Omental fat pad (tissue), 4 donors: ENCODE measurements at places on chromosomes 1 and 21.

DNA sequence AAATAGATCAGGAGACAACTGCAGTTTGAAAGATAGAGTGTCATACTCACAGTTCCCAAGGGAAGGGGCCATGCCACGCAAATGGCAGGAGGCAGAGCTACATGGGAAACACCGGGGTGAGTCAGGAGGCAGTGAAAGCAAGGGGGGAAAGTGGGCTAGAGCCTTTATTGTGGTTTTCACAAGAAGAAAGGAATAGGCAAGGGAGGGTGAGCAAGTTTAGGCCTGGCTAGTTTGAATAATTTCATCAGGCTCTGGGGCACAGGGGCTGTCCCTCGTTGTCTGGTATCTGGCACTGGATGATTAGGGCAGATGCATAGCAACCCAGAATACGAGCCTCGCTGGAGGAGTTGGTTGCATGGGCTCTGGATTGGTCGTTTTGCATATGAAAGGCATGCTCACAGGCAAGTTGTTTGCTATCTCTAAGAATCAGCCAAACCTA, 17.0 kb upstream of the ITLN2 start:
- no peak for DNase-seq

DNA sequence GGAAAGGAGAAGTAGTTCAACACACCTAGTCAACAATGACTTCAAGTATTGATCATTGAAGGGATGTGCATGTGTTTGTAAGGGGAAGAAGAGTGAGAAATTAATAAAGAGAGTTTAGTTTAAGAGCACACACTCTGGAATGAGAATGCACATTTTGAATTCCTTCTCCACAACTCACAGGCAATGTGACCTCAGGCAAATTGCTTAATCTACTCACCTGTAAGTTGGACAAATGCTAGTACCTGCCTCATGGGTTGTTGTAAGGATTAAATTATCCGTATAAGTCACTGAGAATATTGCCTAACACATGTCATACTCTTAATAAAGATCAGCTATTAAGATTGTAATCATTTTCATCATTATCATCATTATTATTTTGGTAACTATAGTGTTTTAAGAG, 204.0 kb upstream of the NFIA start:
- no peak for DNase-seq

- no peak for DNase-seq
These were observed 86.8 kb downstream of the COL24A1 start for GRCh38 chr1:86069757-86070145.

GRCh38 chr1:110053552-110054428, 16.7 kb downstream of the ALX3 start:
- peak; percentile 93 for DNase-seq

DNA sequence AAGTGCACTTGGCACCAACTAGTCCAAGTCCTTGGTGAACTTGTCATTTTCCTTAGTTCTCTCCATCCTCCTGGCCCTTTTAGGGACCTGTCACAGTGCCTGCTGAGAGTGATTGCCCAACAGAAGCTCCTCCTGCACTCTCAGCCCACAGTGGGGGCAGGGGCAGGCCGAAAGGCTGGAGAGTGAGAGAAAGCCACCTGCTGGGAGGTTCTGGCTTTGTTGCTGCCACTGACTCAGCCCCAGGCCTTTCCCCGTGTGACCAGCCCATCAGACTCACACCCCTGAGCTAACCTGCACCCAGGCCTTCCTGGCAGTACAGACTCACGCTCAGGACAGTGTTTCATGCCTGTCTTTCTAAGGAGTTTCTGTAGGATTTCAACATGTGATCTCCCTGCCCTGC, 17.1 kb upstream of the PROK1 start:
- DNase-seq, result no peak

- no peak for DNase-seq
These were observed 118.6 kb upstream of the PPP2R5A start for GRCh38 chr1:212166644-212167043.

GRCh38 chr1:61370913-61371279, 288.5 kb downstream of the NFIA start:
- DNase-seq, result no peak

- no peak for DNase-seq
These were observed 38.6 kb downstream of the STYXL2 start for GRCh38 chr1:167132301-167133010.

DNA sequence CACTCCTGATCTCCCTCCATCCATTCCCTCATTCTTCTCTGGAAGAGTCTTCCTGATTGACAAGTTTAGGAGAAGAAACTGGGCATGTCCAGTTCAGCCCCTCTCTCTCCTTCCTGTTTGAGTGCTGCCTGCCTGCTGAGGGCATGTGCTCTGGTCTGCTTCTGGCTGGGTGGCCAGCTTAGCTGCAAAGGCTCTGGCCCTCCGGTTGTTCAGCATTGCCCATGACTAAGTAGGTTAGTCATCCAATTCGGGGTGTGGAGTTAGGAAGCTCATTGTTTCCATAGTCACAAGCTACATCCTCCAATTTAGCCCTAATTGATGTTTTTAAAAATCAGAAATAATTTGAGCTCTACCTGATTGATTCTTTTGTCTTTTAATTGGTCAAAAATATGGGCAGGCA, 25.6 kb upstream of the PLA2G2E start:
- no peak for DNase-seq

GRCh38 chr1:101738475-101738874, 258.3 kb downstream of the OLFM3 start:
- DNase-seq, result no peak

- DNase-seq, result no peak
These were observed 15.8 kb downstream of the MAPKAPK2 start for GRCh38 chr1:206700445-206701036.

GRCh38 chr1:91501971-91502671, 1.5 kb downstream of the CDC7 start:
- no peak for DNase-seq

- DNase-seq, result no peak
These were observed 17.9 kb upstream of the SDE2 start for GRCh38 chr1:226017070-226017469.

DNA sequence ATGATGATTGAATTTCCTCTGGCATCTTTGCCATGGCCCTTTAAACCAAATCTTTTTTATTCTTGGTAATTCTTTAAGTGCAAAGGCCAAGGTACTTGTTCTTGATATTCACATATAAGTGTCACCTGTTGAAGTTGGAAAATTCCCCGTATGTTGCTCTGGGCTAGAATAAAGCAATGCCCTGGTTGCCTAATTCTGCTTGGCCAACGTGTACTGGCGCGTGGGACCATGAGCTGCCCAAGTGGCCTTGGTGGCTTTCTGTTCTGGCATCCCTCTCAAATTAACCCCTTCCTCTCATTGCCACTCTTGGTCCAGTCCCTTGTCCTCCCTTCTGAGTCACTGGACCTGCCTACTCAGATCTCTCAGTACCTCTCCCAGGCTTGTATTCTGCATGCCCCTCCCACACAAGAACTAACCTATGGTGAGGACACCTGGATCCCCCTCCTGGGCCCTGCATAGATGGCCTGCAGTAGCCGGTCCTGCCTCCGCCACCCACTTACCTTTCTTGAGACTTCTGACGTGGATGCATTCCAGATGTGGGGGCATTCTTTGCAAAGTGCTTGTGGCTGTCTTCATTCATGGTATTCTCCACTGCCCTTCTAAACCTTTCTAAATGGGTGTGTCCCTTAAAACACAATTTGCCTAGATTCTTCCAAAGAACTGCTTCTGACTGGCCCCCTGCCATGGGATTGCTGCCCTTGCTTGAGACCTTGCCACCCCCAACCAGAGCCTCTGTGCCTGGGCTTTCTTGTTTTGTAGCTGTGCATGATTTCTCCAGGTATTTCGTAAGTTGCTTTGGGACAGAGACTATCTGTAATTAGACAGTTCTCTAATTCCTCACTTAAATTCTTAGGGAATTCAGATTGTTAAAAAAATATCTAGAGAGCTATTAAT, 152.4 kb downstream of the GALNT2 start:
- DNase-seq, result no peak

DNA sequence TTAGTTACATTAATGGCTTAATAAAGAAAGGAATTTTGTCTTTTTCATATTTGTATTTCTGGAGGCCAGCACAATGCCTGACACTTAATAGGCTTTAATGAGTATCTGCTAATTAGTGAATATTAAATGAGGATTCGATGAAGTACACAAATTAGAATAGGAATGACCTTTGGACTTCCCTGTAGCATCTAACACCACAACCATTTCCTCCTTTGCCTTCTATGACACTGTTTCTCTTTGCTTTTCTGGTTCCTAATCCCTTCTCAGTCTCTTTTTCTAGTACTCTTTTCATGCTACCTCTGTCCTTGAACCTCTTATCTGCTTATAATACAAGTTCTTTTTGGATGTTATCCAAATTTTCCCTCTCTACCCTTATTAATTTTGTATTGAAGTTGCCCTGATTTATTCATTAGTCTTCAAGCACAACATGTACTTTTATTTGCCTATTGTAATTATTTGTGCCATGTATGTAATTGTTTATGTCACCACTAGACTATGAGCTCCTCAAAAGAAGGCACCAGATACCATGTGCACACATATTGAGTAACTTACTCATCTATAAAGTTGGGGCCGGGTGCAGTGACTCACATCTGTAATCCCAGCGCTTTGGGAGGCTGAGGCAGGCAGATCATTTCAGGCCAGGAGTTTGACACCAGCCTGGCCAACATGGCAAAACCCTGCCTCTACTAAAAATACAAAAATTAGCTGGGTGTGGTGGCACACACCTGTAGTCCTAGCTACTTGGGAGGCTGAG, 23.8 kb downstream of the RPS27 start:
- DNase-seq, result no peak

DNA sequence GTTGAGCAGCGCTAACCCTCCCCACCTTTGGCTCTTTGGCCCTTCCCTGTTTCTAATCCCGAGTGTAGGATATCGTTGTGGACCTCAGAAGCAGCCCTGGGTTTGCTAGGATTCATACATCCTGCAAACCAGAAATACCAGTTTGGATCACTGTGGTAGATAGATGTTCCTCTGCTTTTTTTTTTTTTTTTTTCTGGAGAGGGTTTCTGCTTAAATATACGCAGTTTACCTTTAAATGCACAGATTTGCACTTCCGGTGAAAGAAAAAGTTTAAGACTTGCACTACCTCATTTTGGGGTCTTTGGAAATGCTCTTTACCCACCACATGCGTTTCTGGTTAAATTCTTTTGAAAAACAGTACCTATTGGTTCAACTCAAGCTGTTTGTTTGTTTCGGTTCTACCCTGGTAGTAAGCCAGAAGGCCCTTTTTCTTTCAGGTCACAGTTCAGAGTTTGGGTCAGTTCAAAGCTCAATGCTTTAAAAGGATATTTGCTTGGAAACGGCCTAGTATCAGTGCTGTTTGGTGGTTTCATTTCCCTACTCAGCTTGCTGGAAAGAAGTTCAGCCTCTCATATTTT, 908 bp downstream of the DDI2 start:
- no peak for DNase-seq

DNA sequence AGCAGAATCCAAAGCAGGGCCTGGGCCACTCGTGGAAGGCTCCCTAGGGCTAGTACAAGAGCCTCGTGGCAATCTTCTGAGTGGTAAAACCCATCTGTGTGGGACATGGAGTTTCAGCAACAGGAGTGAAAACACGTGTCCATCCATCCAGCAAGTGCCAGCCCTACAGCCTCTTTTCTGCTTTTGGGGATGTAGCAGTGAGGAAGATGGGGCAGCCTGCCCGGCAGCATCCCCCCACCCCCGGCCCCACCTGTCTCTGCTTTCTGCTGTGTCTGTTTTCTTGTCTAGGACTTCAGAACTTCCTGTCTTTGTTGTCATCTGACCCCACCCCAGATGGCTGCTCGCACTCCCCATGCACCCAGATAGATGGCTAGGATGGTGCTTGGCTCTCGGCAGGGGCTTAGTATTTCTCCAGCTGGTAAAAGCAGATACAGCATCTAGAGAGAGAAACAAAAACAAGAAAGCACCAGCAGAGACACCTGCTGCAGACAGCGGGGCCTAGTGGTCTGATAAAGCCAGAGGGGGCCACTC, 1.5 kb downstream of the CPTP start:
- no peak for DNase-seq

- no peak for DNase-seq
These were observed 123.7 kb upstream of the EDN2 start for GRCh38 chr1:41608211-41608610.

GRCh38 chr21:35086357-35086756, 37.3 kb upstream of the RUNX1 start:
- no peak for DNase-seq

DNA sequence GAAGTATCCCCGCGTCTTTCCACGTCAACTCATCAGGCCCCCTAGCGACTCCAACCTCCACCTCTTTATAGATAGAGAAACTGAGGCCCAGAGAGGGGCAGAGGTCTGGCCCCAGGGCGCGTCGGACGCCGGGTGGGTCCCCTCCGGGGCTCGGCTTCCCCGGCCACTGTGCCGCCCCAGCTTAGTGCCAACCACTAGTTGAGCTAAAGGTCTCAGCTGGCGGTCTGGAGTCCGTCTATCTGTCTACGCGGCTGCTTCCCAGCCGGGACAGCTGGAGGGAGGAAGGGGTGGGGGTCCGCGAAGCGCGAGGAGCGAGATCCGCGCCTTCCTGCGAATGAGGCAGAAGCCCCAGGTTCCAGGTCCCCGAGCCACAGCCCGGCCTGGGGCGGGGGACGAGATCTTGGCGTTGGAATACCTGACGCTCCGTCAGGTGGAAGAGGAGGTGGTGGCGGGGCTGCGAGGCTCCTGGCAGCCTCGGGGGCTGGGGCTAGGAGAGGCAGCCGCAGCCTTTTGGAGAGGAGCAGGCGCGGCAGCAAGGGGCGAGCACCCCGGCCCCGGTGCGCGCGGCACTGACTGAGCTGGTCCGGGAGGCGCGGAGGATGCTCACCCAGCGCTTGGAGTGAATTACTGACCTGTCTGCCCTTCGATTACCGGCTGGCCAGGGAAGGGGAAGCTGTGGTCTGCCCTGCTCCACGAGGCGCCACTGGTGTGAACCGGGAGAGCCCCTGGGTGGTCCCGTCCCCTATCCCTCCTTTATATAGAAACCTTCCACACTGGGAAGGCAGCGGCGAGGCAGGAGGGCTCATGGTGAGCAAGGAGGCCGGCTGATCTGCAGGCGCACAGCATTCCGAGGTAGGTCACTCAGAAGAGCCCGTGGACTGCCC, 937 bp downstream of the PODN start:
- DNase-seq, result no peak

GRCh38 chr1:236692742-236693141, 6.4 kb downstream of the ACTN2 start:
- DNase-seq, result no peak

DNA sequence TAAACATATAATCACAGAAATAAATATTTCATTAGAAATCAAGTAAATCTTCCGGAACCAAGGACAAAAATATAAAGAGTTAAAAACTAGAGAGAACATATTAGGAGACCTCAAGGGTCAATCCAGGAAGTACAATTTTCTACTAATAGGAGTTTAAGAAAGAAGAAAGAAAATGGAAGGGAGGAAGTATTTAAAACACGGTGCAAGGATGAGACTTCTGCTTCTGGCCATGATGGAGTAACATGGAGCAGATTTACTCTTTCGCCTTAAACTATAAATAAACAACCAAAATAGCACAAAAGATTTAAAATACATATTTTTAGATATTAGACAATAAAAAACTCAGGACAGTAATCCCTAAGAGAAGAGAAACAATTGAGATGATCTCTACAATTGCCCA, 12.6 kb upstream of the IFNAR1 start:
- no peak for DNase-seq

- DNase-seq, result no peak
These were observed 132.7 kb upstream of the USP24 start for GRCh38 chr1:55347866-55348265.

- DNase-seq, result no peak
These were observed 8.3 kb upstream of the MEF2D start for GRCh38 chr1:156508955-156509234.

GRCh38 chr1:69157046-69157756, 410.5 kb upstream of the LRRC7 start:
- no peak for DNase-seq

- DNase-seq, result no peak
These were observed 35.6 kb upstream of the LAMC2 start for GRCh38 chr1:183150445-183150844.
